ENCODE measurements at places on chromosomes 13 and 19.

- no peak for DNase-seq
Observed at GRCh38 chr19:56263319-56263718, 9.2 kb upstream of the EDDM13 start.

DNA sequence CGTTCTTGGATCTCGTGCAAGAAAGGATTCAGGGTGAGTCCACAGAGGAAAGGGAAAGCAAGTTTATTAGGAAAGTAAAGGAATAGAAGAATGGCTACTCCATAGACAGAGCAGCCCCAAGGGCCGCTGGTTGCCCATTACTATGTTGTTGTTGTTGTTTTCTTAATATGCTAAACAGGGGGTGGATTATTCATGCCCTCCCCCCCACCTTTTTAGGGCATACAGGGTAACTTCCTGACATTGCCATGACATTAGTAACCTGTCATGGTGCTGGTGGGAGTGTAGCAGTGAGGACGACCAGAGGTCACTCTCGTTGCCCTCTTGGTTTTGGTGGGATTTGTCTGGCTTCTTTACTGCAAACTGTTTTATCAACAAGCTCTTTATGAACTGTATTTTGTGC, 29.1 kb upstream of the PCDH9 start:
- no peak for DNase-seq

- DNase-seq: no peak
Observed at GRCh38 chr13:60501236-60501635, 104.2 kb downstream of the TDRD3 start.

DNA sequence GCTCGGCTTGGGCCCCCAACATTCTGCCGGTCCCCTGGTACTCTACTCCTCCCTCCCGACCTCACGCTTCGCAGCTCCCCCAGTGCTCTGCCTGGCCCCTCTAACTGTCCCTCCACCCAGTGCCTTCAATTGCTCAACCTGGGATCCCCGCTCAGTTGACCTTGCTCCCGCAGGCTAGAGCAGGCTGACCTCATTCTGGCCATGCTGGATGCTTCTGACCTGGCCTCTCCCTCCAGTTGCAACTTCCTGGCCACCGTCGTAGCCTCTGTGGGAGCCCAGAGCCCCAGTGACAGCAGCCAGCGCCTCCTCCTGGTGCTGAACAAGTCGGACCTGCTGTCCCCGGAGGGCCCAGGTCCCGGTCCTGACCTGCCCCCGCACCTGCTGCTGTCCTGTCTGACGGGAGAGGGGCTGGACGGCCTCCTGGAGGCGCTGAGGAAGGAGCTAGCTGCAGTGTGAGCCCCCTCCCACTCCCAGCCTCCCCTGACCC, 3.6 kb downstream of the GTPBP3 start:
- no peak for DNase-seq

GRCh38 chr13:103099722-103100293, 33.6 kb upstream of the SLC10A2 start:
- no peak for DNase-seq

- DNase-seq: no peak
Observed at GRCh38 chr19:43028866-43029265, 2.6 kb upstream of the PSG11 start.

- DNase-seq: no peak
Observed at GRCh38 chr13:94813920-94814475, 101.7 kb upstream of the SOX21 start.

GRCh38 chr13:100875392-100876043, 200.9 kb upstream of the TMTC4 start:
- no peak for DNase-seq

- DNase-seq: no peak
Observed at GRCh38 chr13:113851826-113852535, 11.9 kb downstream of the GAS6 start.

- no peak for DNase-seq
Observed at GRCh38 chr19:4800591-4801081, 9.1 kb downstream of the FEM1A start.

DNA sequence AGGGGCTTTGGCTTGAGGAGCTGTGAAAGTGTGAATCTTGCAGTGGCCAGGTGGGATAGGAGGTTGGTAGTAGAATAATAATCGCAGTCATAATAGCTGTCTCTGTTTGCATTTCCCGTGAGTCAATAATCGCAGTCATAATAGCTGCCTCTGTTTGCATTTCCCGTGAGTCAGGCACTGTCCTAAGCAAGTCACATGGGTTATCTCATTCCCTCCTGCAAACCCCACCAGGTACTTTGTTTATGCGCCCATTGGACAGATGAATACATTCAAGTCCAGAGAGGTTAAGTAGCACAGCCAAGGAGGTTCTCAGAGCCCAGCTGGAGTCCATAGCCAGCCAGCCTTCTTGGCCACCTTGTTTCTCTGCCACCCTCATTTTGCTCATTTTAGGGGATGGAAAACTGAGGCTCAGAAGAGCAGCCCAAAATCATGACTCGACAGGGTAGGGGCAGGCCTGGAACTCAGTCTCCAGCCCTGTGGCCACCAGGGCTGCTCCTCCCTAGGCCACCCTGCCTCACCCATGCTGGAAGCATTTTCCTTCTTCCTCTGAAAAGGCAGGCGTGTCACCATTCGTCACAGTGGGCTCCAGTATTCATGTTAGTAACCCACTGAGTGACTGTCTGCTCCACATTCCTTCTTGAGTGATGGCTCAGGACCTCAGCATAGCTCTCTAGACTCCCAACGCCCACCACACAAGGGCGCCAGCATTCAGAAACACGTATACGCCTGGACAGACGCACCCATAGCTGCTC, 206.2 kb downstream of the URI1 start:
- no peak for DNase-seq

DNA sequence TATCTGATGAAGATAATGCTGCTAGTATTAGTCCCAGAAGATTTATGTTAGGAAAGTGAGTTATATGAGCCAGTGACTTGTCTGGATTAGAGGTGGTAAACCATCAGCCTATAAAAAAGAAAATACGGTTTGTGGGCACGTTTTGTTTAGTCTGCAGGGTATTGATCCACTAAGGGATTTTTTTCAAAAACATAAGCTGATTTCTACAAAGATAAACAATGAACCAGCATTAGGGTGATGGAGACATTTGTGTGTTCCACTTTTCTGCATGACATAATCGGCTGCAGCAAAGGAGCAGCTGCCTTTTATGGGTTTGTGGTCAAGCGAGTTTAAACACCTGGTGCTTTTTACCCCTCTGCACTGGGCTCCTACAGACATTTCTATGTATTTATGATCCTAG, 836.4 kb upstream of the GPC6 start:
- no peak for DNase-seq

- no peak for DNase-seq
Observed at GRCh38 chr13:51006067-51006845, 96.7 kb downstream of the RNASEH2B start.

GRCh38 chr13:113822266-113822665, 41.6 kb downstream of the GAS6 start:
- DNase-seq: no peak

- no peak for DNase-seq
Observed at GRCh38 chr19:18876865-18877264, 19.1 kb downstream of the CERS1 start.

GRCh38 chr13:90238413-90238812, 1109.1 kb upstream of the MIR17HG start:
- DNase-seq: no peak

DNA sequence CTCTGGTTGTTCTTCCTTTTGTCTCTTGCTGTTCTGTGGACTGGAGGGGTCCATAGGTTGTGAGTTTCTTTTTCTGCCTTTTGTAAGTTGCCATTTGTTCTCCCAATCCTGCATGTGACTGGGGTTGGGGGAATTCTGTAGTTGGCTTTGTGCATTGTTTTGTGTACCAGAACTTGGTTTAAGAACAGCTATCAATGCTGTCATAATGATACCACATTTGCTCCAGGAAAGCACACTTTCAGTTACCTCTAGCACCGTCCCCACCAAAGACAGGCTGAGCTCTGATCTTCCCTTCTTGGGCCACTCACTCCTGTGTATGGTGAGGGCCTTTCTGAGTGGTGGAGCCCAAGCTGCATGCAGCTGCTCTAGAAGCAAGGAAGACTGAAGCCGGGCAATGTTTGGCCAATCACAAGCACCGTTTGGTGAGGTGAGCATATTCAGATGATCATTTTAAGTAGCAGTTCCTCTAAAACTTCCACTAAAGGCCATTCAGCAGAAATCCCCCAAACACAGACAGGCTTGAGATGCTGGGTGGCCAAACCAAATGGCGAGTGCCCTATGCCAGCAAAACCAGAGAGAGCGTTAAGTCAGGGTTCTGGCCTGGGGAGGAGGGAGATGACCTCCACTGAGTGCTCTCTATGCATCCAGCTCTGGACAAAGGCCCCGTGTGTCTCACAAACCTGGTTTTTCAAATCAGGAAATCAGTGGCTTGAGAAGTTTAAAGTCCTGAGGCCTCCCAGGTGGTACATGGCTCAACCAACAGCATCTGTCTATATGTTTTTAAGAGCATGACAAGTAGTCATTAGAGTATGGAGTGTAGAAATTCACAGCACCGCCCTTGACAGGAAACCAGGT, 120.7 kb upstream of the SPATA13 start:
- no peak for DNase-seq

- DNase-seq: no peak
Observed at GRCh38 chr13:110576070-110576394, 14.5 kb upstream of the RAB20 start.

- no peak for DNase-seq
Observed at GRCh38 chr19:16782719-16783118, 46.5 kb upstream of the SIN3B start.

DNA sequence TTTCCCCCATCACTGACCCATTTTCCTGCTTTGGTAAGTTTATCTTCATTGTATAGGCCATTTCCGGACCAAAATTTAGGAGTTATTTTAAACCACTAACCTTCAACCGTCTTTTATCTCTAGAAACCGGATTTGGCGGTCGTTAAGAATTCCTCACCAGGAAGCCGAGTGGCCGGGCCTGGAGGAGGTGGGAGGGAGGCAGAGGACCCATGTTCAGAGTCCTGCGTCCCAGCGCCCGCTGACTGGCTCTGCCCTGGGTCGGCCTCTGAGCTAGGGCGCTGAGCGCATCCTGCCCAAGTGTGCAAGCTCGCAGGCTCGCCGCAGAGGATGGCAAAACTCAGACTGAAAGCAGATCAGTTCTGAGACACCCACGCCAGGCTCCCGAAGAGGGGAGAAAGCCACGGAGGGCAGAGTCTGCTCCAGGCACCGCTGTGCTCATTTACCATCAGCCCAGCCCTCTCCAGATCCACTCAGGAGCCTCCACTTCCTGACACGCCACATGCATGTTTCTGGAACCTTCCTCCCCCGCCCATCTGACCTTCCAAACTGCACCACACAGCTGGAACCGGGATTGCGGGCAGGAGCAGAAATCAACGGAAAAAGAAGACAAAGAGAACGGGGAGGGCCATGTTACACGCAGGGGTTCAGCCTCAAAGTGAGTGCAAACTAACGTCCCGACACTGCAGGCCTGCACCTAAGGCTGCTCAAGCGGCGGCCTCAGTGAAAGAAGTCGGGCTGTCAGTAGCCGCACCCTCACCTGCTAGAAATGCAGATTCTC, 8.3 kb downstream of the COL4A1 start:
- no peak for DNase-seq

DNA sequence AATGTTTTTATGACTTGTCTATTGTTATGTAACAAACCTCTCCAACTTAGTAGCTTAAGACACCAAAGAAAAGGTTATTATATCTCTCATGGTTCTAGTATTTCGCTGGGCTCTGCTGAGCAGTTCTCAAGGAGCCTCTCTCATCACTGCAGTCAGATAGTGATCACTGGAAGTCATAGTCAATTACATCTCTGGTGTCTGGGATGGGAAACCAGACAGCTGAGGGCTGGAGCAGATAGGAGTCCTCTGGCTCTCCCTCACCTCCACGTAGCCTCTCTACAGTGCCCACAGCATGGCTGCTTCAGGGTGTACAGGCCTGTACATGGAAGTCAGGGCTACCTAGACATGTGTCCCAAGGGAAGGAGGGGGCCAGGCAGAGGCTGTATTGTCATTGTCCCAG, 507.5 kb downstream of the MYO16 start:
- DNase-seq: no peak

GRCh38 chr13:100619940-100620339, 31.4 kb upstream of the GGACT start:
- no peak for DNase-seq

GRCh38 chr19:35703343-35703742, 1.0 kb upstream of the ZBTB32 start:
- DNase-seq: no peak

DNA sequence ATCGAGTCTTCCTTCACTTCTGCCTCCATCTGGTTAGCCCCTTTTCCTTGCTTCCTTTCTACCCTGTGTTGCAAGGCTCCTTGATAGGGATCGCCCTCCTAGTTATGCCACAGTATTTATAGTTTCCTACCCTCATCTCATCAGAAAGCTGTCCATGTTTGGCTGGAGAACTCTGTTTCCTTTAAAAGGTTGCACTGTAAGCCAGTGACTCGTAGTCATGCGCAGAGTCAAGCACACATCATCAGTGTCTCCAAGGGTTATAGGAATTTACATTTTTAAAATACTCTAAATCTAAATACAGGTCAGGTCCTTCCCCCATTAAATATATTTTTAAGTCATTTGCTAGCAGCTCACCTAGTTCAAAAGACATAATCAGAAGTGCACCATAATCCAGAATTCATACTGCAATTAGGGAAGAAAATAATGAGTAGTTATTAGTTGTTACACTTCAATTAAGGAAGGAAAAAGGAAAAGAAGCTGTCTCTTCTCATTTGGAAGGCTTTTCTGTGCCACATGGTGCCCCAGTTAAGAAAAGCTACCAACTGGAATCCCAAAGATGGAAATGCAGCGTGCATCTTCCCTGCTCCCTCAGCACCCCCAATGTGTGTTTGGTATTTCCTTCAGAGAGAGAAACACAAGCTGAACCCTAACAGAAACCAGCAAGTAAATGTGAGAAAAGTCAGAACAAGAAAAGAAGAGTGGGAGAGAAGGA, 81.0 kb downstream of the GPR12 start:
- DNase-seq: no peak

DNA sequence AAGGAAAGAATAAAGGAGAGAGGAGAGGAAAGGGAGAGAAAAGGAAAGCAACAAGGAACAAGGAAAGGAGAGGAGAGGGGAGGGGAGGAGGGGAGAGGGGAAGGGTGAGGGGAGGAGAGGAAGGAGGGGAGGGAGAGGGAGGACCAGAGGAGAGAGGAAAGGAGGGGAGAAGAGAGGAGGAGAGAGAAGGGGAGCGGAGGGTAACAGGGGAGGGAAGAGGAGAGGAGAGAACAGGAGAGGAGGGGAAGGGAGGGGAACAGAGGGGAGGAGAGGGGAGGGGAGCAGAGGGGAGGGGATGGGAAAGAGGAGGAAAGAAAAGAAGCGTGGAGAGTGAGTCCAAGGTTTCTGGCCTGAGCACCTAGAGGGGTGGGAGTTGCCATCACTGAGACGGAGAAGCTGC, 26.7 kb downstream of the FAAP24 start:
- DNase-seq: no peak
